ENCODE measurements at places on chromosomes 4 and X.

DNA sequence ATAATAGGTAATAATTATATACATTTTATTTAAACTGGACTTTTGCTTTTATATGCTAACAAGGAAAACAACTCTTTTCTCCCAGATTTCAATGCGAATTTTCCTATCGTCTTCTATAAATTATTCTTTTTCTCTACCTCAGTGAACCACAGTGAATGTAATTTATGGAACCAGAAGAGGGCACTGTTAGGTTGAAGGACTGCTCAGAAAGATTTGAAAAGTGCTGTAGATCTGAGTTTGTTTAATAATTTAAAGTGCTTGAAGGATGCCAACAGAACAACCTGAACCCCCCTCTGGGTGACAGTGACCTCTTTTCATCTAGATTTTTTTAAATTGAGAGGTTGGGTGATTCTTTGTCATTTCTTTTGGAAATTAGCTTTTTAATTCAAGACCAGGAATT lies 54.9 kb downstream of the PHOX2B start:
- peak; percentile 37 for DNase-seq

- DNase-seq = no peak
Measured at GRCh38 chr4:150943818-150944217, 71.3 kb downstream of the LRBA start.

DNA sequence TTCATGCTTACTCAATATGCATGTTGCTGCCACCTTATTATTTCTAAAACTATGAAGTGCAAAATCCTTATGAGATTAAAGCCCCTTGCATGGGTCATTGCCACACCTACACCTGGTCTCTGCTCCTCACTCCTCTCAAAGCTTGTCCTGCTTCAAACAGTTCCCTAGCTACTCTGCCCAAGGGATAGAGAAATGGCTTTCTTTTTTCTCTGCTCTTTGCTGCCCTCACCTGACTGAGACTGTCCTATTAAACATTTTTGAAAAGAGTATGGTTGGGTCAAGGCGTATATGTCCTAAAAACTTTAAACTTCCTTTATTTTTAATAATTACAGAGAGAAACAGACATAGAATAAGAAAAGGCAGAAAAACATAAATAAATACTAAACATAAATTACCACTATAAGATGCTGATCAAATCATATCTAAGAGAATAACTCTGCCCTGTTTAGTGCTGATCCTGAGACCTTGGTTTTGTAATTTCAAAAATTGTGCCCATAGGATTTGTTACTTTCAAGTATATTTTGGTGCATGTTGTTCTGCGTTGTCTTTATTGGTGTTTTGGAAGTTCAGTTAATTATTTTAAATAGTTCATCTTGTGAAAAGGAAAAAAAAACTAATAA lies 704.9 kb upstream of the PABPC4L start:
- DNase-seq = peak; percentile 14

DNA sequence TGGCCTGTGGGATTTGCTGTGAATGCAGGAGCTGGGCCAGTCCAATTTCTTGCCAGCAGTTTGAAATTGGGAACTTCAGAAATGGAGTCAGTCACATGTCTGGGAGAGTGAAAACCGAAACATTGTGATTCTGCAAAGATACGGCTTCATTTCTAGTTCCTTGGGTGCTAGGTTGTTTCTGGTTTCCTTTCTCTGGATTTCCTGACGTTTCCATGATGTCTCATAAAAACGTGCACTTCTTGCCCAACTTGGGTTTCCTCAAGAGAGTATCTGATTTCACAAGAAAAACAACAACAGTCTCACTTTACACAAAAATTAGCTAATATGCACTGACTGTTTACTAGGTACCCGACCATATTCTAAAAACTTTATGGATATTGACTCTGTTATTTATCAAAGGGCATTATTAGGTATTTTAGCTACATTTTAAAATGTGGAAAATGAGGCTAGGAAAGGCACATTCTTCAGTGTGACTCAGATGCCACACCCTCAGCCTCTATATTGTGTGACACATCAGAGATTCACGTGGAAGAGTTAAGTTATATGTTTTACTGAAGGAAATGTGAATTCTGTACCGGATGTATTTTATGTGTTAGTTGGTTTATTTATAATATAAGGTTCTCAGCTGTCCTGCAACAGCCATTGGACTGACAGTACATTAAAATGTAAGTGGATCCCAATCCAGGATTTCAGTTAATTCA lies 225.0 kb upstream of the PUDP start:
- peak; percentile 23 for DNase-seq

GRCh38 chr4:39353478-39354253 lies 12.5 kb downstream of the RFC1 start:
- no peak for DNase-seq

GRCh38 chrX:137234651-137235402 lies 201.0 kb upstream of the GPR101 start:
- no peak for DNase-seq

DNA sequence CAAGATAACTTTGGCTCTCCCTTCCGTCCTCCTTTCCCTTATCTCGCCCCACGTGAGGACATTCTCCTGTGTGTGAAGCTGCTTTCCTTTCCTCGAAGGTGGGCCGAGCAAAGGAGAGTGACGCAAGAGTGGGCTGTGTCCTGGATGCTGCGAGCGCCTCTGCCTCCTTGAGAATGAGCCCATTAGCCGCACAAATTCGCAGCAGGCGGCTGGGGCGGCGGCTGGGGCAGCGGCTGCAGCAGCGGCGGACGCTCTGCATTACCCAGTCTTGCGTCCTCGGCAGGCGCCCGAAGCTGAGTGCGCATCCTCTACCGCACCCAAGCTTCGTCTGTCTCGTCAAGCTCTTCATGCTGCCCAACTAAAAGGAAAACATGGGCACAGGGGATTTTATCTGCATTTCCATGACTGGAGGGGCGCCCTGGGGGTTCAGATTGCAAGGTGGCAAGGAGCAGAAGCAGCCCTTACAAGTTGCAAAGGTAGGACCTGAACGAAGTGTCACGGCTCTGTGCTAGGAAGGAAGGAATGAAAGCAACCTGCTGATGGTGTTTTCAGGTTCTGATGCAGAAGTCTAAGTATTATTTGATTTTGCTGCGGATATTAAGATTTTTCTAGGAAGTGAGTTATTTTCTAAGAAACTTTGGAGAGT lies at the start of gene SYNPO2:
SYNPO2 (plus strand) TSS at position 189 of the 646 bp plus-strand sequence; CDS start at position 372, 183 bp downstream.
- peak; percentile 60 for DNase-seq

- no peak for DNase-seq
Measured at GRCh38 chr4:136664988-136665387, 867.3 kb downstream of the PCDH18 start.

DNA sequence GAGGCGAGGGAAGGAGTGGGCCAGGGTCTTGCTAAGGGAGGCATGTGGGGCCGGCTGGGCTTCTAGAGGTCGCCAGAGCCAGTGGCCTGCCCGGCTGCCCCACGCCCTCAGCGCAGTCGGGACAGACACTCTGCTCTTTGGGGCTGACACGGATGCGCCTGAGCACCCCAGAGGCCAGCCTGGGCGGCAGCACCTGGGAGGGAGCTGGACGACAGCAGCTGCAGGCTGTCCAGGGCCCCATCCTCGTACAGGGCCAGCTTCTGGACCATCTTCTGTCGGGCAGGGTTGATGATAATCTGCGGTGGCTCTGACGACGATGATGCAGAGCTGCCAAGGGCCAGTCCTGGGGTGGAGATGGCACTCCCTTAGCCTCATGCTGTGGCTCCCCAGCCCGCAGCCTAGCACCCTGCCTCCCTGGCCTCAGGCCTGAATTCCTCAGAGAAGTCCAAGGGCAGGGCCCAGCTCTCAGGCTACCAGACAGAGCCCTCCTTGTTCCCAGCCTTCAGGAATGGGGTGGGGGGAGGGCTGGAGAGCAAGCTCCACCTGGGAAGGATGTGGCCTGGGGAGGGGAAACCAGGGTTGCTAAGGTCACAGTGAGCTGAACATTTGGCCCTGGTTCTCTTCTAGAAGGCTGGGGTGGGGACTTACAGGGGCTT lies 7.2 kb downstream of the IRAK1 start:
- no peak for DNase-seq

- no peak for DNase-seq
Measured at GRCh38 chr4:7324651-7325121, 110.0 kb downstream of the PSAPL1 start.

GRCh38 chr4:113575401-113575800 lies 186.1 kb downstream of the CAMK2D start:
- no peak for DNase-seq

GRCh38 chr4:159549098-159549518 lies 446.2 kb downstream of the RAPGEF2 start:
- peak; percentile 25 for DNase-seq

DNA sequence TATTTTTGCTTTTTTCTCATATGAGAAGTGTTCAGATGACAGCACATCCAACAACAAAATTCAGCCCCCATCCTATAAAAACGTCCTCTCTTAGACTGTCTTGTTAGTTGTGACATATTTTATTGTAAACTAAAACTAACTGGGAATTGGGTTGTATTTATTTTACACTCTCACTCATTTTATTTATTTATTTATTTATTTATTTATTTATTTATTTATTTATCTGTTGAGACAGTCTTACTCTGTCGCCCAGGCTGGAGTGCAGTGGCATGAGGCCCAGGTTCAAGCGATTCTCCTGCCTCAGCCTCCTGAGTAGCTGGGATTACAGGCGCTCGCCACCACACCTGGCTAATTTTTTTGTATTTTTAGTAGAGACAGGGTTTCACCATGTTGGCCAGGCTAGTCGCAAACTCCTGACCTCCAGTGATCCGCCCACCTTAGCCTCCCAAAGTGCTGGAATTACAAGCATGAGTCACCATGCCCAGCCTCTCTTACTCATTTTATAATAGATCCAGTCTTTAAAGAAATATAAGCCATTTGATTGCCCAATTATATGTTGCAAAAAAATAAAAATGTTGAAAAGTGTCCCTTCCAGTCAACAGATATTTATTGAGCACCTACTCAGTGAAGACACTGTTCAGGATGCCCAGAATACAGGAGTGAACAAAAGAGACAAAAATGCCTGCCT lies 44.6 kb downstream of the PALLD start:
- DNase-seq = no peak

- no peak for DNase-seq
Measured at GRCh38 chr4:38360201-38360600, 303.8 kb upstream of the KLF3 start.

- DNase-seq = no peak
Measured at GRCh38 chr4:26576231-26576739, 7.6 kb upstream of the TBC1D19 start.

GRCh38 chr4:184267673-184268583 lies 50.3 kb upstream of the ENPP6 start:
- peak; percentile 63 for DNase-seq

GRCh38 chrX:48663241-48663640 lies 20.4 kb upstream of the WAS start:
- DNase-seq = no peak

DNA sequence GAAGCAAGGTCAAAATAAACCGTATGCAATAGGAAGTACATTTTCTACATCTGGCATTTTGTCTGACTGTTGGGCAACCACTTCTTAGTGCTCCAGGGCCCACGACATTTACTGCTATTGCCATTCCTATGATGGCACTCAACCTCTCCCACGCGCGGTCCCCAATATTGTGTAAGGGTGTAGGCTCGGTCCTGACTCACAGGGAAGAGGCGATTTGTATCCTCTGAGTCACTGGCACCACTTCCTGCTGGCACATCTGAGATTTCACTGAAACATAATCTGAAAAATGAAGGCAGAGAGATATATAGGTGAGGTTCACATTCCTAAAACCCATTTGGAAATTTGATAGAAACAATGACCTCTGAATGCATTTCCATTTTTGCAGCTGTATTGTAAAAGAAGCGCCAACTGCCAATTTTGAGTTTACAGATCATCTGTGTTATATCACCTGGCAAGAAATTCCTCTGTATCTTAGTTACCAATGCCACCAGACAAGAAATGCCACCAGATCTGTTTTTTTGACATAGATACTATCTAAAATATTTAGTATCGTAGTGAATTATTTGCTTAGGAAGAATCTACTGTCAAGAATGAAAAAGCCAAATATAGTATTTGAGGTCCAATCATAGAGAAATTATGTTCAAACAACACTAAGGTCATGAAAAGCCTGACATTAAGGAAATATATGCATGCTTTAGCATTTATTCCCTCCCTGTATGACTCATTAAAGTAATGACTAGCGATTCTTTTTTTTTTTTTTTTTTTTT lies 9.8 kb downstream of the EREG start:
- DNase-seq = peak; percentile 41

GRCh38 chr4:81724925-81725329 lies 253.2 kb upstream of the RASGEF1B start:
- DNase-seq = no peak
